ENCODE measurements at places on chromosomes 4 and X.

DNA sequence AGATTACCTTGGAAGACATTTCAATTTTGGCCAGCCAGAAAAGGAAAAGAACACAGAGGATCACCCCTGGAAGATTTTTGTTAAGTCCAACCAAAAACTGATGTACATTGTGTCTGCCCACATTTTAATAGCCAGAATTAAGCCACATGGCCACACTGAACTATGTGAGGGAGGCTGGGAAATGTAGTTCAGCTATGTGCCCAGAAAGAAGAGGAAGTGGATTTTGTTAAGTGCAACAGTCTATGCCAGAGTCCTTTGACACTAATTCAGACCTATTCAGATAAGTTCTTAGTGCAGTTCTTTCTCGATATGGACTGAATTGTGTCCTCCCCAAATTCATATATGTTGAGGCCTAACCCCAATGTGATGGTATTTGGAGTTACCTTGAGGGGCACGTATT is 18.4 kb downstream of the PRPS1 start:
- DNase-seq: no peak

- DNase-seq: no peak
Measured at GRCh38 chr4:107896646-107897045, 34.7 kb upstream of the CYP2U1 start.

DNA sequence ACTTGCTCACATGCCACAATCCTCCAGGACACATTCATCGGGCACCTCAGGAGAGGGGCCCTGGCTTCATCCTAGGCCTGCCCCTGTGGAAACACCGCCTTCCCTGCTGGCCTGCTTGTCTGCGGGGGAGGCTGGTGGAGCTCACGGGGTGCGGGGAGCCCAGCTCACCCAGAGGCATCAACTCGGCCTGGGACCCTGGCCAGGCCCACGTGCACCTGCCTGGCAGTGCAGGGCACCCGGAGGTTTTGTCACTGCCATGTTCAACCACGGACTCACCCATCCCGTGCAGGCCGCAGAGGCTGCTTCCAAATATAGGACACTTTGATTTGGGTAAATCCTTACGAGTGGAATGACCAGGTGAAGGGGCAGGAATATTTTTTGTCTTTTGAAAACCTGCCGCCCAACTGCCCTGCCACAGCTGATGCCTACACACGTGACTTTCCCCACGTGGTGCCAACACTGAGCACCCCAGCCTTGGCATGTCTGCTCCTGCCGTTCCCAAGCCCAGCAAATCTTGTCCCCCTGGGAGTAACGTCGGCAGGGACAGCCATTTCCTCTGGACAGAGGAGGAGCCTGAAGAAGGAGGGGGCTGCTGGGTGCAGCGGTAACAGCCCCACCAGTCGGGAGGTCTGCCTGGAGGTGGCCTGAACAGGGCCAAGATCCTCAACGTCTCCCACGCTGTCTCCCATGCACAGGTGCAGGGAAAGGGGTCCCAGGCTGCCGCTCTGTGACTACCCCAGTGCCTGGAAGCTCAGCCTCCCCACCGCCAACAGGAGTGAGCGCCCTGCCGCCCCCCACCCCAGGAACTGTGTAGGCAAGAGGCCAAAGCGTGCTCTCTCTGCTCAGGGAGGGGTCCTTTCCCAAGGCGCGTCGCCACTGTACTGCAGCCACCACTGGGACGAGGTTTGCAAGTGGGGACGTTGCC is 8.5 kb downstream of the MXD4 start:
- no peak for DNase-seq

DNA sequence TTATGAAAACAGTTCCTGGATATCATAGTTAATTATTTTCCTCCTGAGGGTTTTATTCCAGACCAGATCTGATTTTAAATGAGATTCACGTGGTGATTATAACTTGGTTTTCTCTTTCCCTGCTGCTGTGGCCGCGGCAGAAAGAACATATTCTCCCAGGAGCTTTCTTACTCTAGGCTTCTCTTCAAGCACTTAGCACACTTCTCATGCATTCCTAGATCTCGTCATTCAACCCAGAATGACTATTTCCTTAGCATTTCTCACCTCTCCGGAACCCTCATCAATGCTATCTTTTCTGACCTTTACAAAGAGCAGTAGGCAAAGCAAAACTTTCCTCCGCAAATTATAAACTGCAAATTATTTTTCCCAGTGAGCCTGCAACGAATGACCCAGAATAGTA is 122.9 kb downstream of the GPAT3 start:
- no peak for DNase-seq

GRCh38 chrX:18879144-18879543 is 104.8 kb downstream of the PHKA2 start:
- DNase-seq: no peak

DNA sequence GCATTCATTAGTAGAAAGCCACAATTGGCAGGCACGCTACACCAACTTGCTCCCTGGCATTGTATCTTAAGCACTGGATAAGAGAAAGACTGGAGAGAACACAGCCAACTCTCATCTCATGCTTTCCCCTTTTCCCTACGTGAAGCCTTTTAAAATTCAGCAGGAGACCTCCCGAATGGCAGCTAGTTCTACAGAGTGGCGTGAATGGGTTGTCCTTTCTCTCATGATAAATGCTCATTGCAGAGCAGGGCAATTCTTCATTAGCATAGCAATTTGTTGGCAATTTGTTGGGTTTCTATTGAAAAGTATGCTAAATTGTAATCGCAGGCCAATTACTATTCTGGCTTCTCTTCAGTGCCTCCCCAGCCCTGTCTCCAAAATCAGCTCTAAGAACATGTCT is 48.0 kb downstream of the SEPTIN11 start:
- DNase-seq: no peak

DNA sequence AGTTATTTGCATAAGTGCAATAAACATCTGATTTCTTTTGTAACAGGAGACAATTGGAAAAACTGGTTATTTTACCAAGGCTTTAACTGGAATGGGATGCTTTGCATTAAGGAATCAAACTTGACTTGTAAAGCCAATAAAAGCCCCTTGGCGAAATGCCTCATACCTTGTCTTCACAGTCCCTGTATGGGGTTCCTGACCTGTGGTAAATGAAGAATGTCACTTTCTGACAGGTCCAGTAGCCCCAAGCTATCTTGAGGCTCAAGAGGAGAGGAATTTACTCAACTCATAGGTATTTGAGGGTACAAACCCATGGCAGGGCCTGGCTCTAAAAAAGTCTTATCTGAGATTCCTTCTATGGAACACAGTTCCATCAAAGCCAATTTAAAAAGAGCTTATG is 78.0 kb downstream of the ACOX3 start:
- no peak for DNase-seq

DNA sequence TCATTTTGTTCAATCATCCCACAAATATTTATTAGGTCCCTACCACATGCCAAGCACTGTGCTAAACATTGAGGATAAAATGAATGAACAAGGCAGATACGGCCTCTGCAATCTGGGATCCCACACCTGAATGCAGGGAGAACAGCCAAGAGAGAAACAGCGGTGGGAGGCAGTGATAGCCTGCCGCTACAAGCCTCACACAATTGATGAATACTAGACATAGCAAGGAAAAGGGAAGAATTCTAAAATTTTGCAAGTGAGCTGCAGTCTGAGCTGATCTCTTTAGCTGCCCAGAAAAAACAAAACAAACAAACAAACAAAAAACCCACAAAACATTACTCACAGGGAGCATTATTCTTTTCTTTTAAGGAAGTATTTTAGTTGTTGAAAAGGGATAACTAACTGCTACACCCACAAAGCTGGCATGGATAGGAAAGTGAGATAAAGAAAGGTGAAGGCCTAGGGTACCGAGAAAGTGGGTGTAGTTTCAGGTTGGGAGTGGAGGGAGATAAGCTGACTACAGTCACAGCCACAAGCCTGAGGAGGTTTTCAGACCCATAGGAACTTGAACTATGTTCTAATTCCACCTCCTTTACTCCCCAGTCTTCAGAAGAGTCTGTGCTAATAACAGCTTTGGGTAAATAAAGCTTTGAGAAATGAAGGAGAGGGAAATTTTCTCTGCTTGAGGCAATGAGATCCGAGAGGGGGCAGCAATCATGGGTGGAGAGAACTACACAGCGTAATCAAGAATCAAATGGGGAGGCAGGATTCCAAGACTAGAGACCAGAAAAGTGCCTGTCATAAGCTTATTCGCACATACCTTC is 85.4 kb downstream of the SH3RF1 start:
- DNase-seq: no peak

- no peak for DNase-seq
Measured at GRCh38 chrX:111282991-111283390, 12.7 kb upstream of the CAPN6 start.

- DNase-seq: no peak
Measured at GRCh38 chr4:84151574-84151973, 347.5 kb downstream of the NKX6-1 start.

- no peak for DNase-seq
Measured at GRCh38 chr4:40991908-40992307, 222.4 kb downstream of the APBB2 start.

- DNase-seq: no peak
Measured at GRCh38 chrX:57282568-57282967, 3.9 kb upstream of the FAAH2 start.

GRCh38 chr4:120874792-120875774 is 47.4 kb downstream of the PRDM5 start:
- DNase-seq: no peak

DNA sequence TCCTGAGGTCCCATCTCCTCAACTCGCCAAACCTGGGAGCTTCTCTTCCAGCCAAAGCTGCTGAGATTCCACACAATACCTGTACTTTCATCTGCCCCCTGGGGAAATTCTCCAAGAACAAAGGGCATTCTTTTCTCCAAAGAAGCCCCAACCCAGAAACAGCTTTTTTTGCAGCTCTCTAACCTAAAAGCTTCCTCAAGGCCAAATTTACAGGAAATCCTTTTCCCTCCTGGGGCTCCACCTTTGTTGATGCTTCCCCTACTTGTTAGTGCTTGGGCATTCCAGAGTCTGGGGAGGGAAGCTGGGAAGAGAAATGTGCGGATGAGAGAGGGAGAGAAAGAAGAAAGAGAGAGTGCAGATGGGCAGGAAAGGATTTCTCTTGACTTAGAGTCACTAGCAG is 24.3 kb downstream of the ZBTB33 start:
- DNase-seq: no peak

DNA sequence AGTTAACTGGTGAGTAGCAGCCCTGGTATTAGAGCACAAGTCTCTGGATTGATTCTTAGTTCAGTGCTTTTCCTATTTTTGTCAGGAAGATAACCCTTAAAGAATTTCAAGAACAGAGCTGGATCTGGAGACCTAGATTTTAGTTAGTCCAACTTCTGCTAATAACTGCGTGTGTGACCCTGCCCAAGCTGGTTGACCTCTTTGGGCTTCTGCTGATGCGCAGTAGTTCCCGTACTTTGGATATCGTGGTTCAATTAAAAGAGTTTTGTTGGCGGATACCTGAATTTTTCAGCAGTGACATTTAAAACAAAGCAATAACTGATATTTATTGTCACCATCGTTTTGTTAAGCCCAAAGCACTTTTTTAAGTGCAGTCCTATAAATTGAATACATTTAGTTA is 9.3 kb downstream of the MSMO1 start:
- DNase-seq: no peak

DNA sequence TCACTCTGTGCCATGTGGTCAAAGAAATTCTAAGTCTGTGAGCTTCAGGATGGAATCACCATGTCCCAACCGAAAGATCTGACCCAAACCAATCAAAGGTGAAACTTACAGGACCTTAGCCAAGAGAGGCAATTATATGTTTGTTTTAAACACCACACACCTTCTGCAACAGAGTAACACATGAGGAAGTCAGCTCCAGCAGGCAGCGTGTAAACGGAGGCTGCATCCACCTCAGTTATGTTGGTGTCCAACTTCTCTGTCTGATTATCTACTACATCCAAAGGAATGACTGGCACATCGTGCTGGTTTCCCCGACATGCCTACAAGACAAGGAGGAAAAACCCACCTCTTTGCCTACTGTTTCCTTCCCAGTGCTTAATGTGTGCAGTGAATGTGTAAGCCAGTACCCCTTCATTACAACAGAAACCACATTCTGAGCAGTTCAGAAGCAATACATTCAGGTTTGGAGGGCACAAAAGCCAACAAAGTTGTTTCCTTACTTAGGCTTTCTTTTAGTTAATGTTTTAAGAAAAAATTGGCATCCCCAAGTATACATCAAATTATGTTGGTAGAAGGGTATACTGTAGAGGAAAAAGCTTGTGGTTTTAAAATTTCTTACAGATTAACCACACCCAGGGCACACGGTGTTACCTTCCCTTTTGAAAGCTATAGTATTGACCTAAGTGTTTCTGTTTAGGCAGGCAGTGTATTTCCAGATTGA is 12.4 kb downstream of the CASP6 start:
- DNase-seq: no peak

DNA sequence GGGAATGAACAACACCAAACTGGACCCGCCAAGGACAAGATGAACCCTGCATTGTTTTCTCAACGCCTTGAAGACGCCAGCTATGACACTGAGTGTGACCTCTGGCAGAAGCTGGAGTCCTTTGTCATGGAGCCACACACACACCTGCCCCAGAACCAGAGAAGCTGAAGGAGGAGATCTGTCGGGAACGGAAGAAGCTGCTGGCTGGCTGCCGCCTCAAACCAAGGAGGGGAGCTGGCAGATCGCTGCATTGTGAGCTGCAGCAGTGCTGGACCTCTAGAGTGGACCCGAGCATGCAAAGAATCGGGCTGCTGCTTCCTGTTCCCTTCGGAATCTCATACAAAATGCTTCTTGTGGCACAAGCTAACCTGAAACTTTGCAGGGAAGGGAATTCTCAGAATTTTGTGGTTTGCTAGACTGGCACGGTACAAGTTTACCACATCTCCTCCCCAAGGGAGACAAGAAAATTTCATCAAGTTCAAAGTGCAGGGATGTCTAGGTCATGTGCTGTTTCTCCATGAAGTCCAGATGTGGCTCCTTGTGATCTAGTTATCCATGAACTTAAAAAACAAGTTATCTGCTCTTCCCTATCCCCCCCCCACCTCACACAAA is 23.4 kb upstream of the GLRB start:
- DNase-seq: no peak

DNA sequence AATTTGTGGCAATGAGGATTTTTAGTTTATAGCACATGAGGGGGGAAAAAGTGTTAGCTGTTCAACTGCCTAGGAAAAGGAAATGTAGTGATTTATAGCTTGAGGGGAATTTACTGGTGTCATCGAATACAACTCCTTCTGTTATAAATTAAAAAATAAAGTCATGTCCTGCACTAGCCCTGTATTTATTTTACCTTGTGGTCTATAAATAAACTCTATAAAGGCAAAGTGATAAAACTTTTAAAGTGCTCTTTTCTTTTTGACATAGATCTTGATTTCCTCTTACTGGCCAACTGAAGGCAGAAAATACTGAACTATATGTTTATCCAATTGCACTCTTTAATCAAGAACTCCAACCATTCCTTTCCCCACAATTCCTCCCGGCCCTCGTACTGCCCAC is 672.1 kb upstream of the SLIT2 start:
- DNase-seq: no peak

DNA sequence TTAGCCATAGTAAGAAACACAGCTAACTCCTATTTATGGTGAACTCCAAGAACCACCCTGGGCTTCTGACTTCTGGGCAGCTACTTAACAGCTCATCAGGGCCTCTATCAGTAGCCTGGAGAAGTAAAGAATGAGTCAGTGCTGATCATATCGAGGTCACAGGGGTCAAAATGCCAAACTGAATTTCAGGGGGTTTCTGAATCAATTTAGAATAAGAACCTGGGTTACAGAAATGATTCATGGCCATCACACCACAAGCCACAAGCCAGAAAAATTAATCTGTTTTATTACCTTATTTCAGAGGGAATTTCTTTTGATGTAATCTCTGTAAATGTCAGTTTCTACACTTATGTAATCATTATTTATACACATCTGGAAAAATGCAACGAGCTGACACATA is 64.4 kb downstream of the CHST7 start:
- no peak for DNase-seq

GRCh38 chr4:7902101-7902553 is 37.5 kb downstream of the AFAP1 start:
- DNase-seq: no peak

- DNase-seq: no peak
Measured at GRCh38 chr4:39233783-39234182, 51.5 kb downstream of the WDR19 start.
